ENCODE measurements at places on chromosomes 11 and 22.
A peak's percentile ranks its signal among the peaks of the same experiment; 100 is the strongest.

GRCh38 chr11:129918361-129918760, 23.0 kb upstream of the NFRKB start:
- DNase-seq: no peak

- no peak for DNase-seq
These were observed 17.6 kb downstream of the PATZ1 start for GRCh38 chr22:31328544-31328960.

DNA sequence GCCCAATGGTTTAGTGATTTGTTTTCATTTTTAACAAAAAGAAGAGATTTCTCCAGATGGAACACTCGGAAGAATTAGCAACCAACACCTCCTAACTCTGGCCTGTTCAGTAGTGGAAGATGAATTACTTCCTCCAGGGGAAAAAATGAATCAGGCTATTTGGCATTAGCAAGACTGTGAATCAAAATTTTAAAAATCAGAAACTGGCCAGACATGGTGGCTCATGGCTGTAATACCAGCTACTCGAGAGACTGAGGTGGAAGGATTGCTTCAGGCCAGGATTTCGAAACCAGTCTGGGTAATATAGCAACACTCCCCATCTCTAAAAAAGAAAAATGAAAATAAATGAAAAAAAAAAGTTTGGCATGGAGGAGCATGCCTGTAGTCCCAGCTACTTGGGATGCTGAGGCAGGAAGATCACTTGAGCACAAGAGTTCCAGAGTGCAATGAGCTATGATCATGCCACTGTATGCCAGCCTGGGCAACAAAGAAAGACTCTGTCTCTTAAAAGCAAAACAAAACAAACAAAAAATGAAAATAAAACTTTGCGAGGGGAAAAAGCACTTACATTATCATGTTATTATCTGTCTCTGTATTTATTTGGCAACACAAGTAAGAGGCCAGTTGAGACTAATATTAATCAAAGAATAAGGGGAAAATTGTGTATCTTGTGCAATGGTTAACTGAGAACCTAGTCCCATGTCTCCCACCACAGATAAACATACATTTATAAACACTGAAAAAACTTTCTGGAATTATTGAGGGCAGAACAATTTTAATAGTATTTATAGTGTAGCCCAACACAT, 796.3 kb upstream of the ANO3 start:
- DNase-seq: no peak

GRCh38 chr11:1130276-1131032, 27.3 kb upstream of the MUC5AC start:
- no peak for DNase-seq

- DNase-seq: no peak
These were observed 10.8 kb downstream of the C1QTNF6 start for GRCh38 chr22:37177221-37177620.

- DNase-seq: no peak
These were observed 286.4 kb downstream of the NXPE2 start for GRCh38 chr11:114964676-114965214.

GRCh38 chr22:40679964-40680818, 907 bp downstream of the MCHR1 start:
- DNase-seq: no peak

GRCh38 chr11:117818041-117818873, 6.3 kb downstream of the FXYD2 start:
- DNase-seq: no peak

DNA sequence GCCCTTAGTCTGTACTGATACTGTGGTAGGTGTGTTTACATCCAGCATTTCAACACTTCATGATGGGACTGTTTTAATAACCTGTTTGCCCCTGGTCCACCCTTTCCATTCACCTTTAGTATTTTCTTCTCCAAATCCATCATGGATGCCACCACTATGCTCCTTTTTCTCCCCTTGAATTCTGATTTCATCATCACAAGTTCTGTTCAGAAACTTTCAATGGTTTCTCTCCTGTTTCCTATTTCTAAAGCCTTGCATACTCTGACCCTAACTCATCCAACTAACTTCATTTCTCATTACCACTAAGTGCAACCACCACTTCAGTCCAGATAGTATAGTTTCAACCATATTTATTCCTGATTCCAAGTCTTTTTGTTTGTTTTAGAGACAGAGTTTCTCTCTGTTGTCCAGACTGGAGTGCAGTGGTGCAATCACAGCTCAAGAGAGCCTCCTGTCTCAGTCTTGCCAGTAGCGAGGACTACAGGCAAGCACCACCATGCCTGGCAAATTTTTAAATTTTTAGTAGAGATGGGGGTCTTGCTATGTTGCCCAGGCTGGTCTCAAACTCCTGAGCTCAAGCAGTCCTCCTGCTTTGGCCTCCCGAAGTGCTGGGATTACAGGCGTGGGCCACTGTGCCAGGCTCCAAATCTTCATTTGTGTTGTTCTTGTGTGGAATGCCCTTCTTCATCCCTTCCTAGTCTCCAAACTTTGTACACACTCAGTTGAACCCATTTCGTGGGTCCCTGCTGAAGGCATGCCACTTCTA, 1.2 kb upstream of the LIN7C start:
- DNase-seq: no peak

- no peak for DNase-seq
These were observed 59.2 kb upstream of the CLPB start for GRCh38 chr11:72493426-72494108.

- DNase-seq: no peak
These were observed 7.8 kb downstream of the SIPA1 start for GRCh38 chr11:65645710-65646109.

- DNase-seq: peak; percentile 89
These were observed 28.5 kb downstream of the GLB1L2 start for GRCh38 chr11:134360050-134360835.

- no peak for DNase-seq
These were observed 97.9 kb upstream of the NCAM1 start for GRCh38 chr11:112863305-112863704.

DNA sequence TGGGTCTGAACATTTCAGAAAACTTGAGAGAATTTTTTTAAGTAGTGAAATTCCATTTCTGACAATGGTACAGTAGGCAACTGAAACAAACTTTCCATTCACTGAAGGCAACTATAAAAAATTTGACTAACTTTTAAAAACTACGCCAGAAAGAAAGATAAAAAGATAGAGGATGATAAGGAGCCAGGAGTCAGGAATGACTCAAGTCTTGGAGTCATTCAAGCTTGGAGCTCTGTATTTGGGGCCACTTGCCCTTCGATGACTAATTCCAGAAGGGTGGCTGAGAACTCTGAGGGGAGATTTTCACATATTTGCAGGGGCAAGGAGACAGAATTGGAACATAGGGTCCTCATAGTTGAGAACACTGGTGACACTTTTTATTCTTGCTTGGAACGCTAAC, 1083.2 kb upstream of the CNTN5 start:
- DNase-seq: no peak

GRCh38 chr11:10809373-10810160, 841 bp upstream of the EIF4G2 start:
- DNase-seq: peak; percentile 23

DNA sequence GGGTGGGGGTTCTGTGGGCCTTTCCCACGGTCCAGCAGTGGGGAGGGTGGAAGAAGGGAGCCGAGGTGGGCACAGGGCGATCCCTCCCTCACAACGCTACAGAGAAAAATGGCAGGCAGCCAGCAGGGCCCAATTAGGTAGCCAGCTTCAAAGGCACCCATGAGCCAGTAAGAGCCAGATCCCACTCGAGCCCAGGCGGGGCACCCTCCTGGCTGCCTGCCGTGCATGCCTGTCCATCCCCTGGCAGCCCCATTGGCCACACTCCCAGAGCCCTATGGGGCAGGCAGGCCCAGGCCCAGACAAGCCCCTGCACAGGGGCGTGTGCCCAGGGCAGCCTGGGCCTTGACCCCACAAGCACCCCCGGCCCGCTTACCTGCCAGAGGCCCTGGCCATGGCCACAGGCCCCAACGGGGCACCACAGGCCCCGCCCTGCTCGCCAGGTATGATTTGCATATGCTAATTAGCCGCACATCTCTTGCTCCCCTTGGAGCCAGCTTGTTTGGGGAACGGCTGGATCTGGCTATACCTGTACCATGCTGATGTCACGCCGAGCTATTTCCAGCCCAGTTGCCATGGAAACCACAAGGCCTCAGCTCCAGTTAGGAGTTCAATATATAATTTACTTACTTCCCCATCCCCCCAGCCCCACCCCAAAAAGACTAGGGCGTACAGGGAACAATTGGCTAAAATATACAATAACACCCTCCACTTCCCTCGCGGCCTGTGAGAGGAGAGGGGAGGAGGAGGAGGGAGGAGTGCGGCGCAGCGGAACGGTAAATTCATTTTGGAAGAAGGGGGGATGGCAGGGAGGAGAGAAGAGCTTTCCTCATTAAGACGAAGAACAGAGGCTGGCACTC, 47.5 kb upstream of the TCF20 start:
- peak; percentile 56 for DNase-seq

GRCh38 chr22:50174382-50175190, 4.1 kb downstream of the PANX2 start:
- no peak for DNase-seq

- no peak for DNase-seq
These were observed 41.7 kb downstream of the FAM227A start for GRCh38 chr22:38614332-38615063.

GRCh38 chr11:104154296-104154695, 9.7 kb downstream of the PDGFD start:
- DNase-seq: no peak

- DNase-seq: peak; percentile 82
These were observed 3.9 kb downstream of the SH3BP1 start for GRCh38 chr22:37643225-37643847.

DNA sequence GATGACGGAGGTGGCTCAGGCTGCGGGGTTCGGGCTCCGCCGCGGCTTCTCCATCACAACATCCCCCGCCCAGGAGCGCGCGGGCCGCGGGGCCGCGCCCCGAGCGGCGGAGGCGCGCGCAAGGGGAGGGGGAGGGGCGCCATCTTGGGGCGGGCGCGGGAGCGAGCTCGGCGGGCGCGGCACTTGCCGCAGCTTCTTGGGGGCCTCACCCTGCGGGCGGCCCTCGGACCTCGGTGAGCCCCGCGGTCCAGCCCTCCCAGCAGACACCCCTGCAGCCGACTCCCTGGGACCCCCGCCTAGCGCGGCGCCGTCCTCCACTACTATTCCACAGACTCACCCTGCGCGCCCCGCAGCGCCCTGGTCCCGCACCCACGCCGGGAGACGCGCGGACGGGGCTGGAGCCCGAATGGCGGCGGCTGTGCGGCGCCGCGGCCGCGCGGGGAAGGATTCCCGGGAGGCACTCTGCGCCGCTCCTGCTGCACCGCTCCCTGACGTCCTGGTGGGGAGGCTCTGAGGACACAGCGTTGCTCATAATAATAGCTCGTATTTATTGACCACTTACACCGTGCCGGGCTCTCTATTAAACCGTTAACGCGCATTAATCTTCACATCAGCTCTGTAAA, at the start of gene APBB1:
Gene APBB1, minus strand, starts transcription at position 86 of the 623 bp plus-strand sequence. CDS start 7,747 bp downstream, outside the sequence.
- DNase-seq: peak; percentile 88

GRCh38 chr11:2158966-2159365, 2.0 kb downstream of the INS start:
- no peak for DNase-seq

GRCh38 chr22:25536589-25536988, 27.9 kb upstream of the GRK3 start:
- no peak for DNase-seq

DNA sequence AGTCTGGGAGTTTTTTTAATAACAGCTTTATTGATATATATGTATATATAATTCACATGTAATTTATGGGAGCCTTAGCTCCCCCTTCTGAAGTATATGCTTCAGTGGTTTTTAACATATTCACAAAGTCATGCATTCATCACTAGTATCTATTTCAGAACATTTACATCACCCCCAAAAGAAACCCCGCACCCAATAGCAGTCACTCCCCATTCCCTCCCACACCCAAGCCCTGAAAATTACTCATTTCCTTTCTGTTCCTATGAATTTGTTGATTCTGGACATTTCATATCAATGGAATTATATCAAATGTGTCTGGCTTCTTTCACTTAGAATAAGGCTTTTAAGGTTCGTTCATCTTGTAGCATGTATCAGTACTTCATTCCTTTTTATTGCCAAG, 35.6 kb upstream of the SYT7 start:
- DNase-seq: no peak

- DNase-seq: no peak
These were observed 27.5 kb upstream of the CABP7 start for GRCh38 chr22:29692327-29692640.

DNA sequence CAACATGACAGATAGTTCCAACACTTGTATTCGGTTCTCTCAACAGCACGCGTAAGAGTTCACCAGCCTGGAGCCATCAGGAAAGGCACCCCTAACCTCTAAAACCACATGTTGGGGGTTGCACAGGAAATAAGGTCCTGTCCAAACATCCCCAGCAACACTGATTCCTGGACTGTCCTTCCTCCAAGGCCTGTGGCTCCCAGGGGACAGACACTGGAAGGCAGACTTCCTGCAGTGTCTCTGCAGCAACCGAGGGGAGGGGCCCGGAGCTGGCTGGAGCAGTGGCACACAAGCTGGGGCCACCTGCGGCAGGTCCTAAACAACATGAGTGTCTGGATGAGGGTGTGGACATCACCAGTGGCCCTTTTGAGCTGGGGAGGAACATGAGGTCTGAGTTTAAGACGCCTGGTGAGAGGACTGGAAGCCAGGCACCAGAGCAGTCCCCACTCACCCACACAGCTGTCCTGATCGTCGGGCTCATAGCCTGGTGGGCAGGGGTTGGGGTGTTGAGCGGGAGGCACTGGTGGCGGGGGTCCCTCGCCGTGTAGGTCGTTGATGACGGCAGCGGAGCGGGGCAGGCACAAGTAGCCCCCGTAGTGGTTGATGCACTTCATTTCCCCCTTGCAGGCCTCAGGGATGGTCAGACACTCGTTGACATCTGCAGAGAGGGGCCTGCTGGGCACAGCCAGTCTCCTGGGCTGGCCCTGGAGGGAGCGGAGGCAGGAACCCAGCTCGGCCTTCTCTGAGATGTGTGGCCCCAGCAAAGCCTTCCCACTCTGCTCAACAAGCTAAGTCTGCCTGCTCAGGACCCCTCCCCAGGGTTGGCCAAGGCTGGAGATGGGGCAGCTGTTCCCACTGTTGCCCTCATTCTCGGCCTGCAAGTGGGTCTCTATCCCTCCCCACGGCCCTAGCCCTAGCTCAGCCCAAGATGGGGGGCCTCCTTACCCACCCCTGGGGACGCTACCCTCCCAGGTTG, 1.6 kb downstream of the EFEMP2 start:
- no peak for DNase-seq

- DNase-seq: no peak
These were observed 1511.1 kb downstream of the BRD1 start for GRCh38 chr22:48316257-48317250.

DNA sequence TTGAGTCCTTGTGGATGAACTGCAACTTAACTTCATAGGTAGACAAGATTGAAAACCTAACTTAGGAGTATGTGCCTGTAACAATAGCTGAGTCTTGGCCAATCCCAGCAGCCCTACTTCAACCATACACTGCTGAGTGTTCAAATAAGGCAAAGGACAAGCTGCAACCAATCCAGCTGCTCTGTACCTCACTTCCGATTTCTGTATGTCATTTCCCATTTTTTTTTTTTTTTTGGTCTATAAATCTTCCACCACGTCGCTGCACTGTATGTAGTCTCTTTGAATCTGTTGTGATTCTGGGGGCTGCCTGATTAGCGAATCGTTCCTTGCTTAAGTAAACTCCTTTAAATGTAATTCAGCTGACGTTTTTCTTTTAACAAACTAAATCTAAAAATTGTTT, 35.4 kb upstream of the FLI1 start:
- no peak for DNase-seq

Measured in frontal cortex (tissue), 4 donors.